D721Med (cell line): ENCODE measurements at places on chromosomes 3 and 15.

- no peak for DNase-seq
These were observed 572 bp downstream of the DNAJB11 start for GRCh38 chr3:186570941-186571643.

DNA sequence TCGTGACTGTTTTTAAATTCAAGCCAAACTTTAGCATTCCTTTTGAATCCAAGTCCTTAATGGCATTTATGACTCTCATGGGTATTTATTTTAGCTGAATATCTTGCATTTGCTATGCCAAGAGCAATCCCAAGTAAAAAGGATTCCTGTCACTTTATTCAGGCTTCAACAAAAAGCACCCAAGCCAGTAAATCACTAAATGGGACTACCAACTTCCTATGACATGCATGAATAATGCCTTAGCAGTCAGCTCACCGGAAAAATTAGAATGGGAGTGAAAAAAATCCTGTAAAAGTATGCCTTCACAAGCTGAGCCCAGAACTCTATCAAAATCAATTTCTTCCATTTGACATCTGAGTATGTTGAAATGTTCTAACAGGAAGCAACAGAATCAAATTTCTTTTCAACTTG lies 1297.9 kb downstream of the ROBO2 start:
- DNase-seq = no peak

- DNase-seq = no peak
These were observed 496.1 kb downstream of the FOXP1 start for GRCh38 chr3:71087143-71088018.

- no peak for DNase-seq
These were observed 140.9 kb downstream of the NTRK3 start for GRCh38 chr15:88115486-88116152.

GRCh38 chr15:38041576-38041975 lies 107.1 kb downstream of the TMCO5A start:
- DNase-seq = no peak

DNA sequence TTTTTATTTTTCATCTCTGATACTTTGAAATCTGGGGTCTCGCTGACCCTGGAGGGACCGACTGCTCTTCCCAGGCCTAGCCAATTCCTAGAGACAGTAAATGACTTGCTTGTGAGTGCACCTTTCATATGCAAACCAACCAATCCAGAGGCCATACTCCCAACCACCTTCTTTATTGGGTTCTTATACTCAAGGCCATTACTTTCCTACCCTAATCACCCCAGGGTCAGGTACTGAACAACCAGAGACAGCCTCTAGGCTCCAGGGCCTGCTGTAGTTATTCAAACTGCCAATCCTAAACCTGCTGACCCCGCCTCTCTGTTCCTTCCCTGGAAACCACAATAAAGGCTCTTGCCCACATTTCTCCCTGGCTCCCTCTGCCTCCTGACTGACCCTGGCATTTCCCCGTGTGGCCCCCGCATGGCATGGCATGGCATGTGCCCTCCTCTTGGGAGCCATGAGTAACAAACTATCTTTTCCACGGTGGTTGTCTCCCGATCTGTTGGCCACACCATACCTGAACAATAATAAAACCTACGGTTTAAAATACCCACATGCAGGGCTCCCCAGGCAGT lies 42.9 kb downstream of the ADCY5 start:
- no peak for DNase-seq

DNA sequence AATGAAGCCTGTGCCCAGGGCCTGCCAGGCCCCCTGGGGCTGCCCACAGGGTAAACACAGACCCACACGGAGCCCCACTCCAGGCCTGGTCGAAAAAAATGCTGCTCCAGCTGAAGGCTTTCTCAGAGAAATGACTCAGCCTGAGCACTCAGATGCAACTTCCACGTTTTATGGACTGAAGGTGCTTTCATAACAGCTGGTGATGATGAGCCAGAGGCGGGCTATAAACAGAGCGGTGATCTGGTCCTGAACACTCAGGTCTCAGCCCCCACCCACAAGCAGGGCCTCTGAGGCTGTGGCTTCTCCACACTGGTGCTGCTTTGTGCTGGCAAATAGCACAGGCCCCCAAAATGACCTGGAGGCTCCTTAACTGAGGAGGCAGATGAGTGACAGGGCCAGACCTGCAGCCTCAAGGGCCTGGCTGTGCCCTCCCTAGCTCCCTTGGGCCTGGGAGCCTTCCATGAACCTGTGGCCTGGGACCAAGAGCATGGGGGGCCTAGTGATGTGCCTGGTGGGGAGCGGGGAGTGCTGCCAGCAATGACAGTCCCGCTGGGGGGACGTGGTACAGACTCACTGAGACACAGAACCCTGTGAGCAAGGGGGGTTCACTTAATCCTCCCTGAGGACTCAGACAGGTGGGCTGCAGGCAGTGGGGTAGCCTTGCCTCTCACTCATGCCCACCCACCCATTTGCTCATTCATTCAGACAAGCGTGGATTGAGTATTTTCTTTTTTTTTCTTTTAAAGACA lies 23.0 kb upstream of the FURIN start:
- DNase-seq = no peak

GRCh38 chr3:32821686-32822296 lies 4.0 kb downstream of the TRIM71 start:
- DNase-seq = no peak

GRCh38 chr3:152849996-152850578 lies 15.2 kb downstream of the P2RY1 start:
- DNase-seq = no peak
